Activated T-cell treated with anti-CD3 and anti-CD28 coated beads, Interleukin-2, amount 50 U/mL, for 48 hours (primary cell): ENCODE measurements at places on chromosomes 11 and 22.

GRCh38 chr22:30291058-30291892 lies 2.0 kb upstream of the CASTOR1 start:
- DNase-seq = no peak

DNA sequence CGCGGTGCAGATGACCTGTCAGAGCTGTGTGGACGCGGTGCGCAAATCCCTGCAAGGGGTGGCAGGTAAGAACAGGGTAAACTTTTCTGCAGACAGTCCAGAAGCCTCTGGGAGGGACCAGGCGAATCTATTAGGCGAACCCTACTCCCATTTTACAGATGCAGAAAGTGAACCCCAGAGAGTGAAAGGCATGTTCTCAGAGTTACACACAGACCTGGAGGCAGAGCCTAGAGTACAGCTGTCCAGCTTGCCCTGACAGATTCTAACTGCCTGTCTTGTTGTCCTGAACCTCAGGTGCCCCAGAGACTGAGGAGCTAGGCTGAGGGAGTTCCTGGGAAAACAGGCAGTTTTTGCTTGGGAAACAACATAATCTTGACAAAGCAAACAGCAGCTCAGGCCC lies 665 bp downstream of the CCS start:
- DNase-seq = no peak

DNA sequence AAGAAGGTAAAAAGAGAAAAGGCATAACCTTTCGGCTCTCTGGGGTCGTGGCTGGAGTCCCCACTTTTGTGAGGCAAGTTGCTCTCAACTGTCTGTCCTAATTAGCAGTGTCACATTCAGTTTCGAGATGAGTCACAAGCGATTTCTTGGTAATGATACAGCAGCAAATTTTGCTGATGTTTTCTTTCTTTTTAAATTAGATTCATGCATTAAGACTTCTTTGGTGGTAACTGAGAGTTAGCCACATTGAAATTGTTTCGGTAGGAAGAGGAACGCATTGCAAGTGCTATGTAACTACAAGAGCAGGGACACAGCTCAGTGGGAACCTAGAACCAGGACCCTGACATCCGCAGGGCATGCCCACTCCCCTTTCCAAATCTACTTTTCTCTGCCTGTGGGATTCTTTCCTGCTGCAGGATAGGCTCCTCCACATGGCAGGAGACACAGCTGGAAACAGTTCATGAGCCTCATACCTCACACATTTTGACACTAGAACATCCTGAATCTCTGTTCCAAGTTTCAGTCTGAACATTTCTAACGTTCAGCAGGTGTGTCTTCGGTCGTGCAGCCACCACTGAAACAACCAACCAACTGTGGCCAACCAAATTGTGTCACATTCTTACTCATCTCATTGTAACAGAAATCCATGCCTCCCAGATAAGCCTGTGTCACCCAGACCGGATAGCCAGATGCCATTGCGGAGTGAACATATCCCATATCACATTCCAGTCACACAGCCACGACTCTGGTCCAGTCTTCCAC lies 987.6 kb downstream of the NTM start:
- DNase-seq = no peak

DNA sequence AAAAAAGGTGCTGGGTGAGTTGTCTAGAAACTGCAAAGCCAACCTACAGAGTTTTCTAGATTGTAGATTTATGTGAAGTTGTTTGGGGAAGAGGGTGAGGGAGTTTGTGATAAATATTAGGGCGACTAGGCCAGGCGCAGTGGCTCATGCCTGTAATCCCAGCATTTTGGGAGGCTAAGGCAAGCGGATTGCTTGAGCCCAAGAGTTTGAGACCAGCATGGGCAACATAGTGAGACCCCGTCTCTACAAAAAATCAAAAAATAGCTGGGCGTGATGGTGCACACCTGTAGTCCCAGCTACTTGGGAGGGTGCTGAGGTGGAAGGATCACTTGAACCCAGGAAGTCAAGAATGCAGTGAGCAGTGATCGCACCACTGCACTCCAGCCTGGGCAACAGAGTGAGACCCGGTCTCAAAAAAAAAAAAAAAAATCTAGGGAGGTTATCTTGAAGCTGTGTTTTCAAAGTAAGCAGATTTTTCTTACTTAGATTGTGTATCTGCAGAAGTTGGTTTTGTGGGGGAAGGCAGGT lies 844 bp downstream of the APOL6 start:
- DNase-seq = peak; percentile 45

DNA sequence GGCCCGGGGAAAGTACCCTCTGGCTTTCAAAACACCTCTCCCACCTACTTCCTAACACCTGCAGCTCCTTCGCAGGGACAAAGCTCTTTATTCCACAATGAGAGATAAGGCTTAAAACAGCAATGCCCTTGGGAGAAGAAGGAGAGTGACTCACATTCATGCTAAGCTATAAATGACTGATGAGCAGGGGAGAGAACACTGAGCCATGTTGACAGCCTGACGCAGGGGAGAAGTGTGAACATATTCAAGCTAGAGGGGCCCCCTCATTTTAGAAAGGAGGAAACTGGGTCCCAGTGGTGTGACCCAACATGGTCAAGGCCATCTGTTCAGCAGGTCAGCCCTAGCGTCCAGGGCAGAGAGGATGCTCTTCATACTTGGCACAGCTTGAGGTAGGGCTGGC lies 171.8 kb downstream of the DSCAML1 start:
- no peak for DNase-seq

DNA sequence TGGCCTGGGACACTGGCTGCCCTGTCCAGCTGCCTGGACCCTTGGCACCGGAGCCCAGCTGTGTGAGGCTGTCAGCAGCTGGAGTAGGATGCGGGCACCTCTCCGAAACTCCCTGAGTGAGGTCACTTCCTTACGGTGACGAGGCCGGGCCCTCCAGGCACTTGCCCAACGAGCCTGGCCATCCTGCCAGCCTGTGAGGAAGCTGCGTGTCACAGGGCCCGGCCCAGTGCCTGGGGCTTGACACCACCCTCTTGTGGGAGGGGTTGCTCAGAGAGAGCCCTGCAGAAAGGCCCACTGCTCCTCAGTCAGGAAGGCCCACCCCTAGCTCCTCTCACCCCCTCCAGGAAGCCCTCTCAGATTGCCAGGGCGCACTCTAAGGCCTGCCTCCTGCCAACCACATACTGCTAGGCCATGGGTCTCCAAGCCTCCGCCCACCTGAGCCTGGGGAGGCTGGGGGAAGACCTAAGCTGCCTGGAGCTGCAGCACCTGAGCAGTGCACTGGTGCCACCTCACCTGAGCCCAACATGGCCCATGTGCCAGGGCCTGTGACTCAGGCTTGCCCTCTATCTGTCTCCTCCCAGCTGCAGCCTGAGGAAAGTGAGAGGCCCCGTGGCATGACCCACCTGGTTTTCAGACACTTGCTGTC lies 4.3 kb upstream of the PHLDA2 start:
- peak; percentile 73 for DNase-seq

DNA sequence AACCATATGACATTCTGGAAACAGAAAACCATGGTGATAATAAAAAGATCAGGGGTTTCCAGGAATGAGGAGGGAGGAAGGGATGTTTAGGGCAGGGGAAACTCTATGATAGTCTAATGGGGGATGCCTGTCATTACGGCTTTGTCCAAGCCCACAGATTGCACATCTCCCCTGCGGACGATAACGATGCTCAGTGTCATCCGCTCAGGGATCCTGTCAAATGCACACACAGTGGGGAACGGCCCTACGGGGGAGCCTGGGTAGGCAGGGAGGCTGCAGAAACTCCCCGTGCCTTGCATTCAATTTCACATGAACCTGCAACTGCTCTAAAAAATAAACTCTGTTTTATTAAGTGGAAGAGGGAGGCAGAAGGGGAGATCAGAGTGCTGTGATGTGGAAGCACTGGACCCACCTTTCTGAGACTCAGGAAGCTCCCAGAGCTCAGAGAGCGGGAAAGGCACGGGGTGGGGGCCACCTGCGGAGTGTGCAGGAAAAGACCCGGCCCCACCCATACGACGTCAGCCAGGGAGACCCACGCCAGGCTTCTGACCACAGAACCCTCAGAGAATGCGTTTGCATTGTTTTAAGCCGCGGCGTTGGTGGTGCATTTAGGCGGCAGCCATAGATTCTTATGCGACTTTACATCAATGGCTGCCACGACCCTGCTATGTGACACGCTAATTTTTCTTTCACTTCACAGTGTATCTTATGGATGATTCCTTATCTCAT lies 543.5 kb downstream of the BRD1 start:
- no peak for DNase-seq

DNA sequence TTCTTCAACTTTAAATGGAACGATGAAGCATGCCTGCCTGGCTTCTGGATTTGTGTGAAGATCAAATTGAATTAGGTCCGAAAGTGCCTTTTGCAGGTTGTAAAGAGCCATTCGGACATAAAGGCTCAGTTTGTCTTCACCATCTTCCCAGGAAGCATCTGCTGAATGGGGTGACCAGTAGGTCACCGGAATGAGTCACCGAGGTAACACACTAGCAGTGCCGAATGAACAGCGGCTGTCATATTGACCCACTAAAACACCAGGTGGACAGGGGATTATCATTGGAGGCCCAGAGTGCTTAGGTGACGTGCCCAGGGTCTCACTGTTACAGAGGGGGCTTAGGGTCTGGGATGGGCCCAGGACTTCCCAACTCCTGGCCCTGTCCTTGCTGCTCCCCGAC lies 43.1 kb upstream of the MYH9 start:
- DNase-seq = no peak

GRCh38 chr22:20002128-20002527 lies 14.5 kb downstream of the ARVCF start:
- DNase-seq = no peak

- no peak for DNase-seq
Observed at GRCh38 chr11:68508425-68508824, 47.9 kb downstream of the PPP6R3 start.

GRCh38 chr11:125457814-125458343 lies 38.2 kb downstream of the FEZ1 start:
- DNase-seq = no peak

- DNase-seq = peak; percentile 27
Observed at GRCh38 chr11:7538031-7538430, 24.2 kb downstream of the PPFIBP2 start.

- DNase-seq = no peak
Observed at GRCh38 chr11:110763249-110764011, 51.2 kb upstream of the ARHGAP20 start.

GRCh38 chr11:123235656-123236261 lies 40.7 kb upstream of the CLMP start:
- DNase-seq = no peak

- no peak for DNase-seq
Observed at GRCh38 chr22:44201665-44202064, 20.9 kb downstream of the PARVG start.

- DNase-seq = no peak
Observed at GRCh38 chr22:22094921-22095320, 112.3 kb upstream of the TOP3B start.

DNA sequence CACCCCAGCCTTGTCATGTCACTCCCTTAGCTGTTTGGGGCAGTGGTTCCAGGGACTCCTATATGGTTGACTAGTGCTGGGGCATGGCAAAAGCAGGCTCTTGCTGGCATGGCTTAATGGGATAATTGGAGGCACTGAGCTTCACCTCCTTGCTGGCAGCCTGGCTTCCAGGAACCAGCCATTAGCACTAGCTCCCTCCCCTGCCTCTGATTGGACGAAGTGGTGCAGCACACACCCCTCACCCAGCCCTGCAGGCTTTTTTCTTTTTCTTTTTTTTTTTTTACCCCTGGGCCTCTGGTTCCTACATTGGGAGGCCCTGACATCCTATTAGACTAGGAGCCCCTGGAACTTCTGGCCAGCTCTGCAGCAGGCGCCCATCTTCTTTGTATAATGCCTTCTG lies 18.6 kb downstream of the PHLDB1 start:
- no peak for DNase-seq

GRCh38 chr11:36362902-36363301 lies 66.8 kb downstream of the PRR5L start:
- DNase-seq = no peak

GRCh38 chr22:43337946-43338345 lies 5.2 kb downstream of the SCUBE1 start:
- no peak for DNase-seq

DNA sequence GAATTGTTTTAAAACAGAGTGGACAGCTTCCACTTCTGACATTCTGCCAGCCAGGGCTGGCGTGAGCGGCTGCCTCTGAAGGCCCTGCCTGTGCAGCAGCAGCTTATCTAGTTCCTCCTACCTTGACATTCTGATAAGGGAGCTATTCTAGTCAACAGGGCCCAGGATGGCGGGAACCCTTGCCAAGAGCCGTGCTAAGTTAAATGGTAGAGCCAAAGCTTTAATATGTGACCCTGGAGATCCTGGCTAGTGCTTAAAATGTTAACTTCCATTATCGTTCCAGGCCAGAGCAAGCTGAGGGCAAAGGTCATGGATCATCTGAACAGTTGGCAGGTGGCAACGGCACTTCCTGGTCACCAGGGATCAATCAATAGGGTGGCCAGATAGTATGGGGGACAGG lies 3.5 kb downstream of the KCNJ5 start:
- no peak for DNase-seq

DNA sequence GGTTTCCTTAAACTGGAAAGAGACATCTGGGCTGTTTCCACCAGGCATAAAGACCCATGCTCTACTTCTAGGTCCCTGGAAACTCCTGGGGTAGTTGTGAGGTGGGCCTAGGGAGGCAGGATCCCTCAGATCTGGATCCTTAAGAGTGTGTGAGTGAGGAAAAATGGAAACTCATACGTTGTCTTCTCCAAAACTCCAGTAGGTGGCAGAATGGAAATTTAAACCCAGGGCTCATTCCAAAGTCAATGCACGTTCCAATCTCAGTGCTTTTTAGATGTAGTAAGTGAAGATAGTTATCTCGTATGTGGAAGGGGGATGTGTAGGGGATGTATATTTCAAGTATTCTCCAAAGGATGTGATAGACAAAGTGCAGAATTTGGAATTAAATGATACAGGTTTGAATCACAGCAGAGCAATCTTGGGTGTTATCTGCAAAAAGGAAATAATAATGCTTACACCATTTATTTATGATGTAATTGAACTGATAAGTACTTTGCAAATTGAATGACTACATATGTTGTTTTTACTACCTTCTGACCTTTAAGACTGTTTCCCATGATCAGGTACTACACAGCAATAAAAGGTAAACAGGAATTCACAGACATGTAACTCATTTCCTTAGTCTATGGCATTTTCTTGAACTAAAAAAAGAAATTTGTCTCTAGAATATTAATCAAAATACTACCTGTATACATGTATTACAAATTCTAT lies 13.1 kb upstream of the MMP1 start:
- DNase-seq = no peak
